Large intestine (tissue), 12 donors: ENCODE measurements at places on chromosomes 1 and 21. TPM values are rescaled to one million over a fixed set of nuclear protein-coding genes. Genes with fewer than 3 reads are reported as not detected.

DNA sequence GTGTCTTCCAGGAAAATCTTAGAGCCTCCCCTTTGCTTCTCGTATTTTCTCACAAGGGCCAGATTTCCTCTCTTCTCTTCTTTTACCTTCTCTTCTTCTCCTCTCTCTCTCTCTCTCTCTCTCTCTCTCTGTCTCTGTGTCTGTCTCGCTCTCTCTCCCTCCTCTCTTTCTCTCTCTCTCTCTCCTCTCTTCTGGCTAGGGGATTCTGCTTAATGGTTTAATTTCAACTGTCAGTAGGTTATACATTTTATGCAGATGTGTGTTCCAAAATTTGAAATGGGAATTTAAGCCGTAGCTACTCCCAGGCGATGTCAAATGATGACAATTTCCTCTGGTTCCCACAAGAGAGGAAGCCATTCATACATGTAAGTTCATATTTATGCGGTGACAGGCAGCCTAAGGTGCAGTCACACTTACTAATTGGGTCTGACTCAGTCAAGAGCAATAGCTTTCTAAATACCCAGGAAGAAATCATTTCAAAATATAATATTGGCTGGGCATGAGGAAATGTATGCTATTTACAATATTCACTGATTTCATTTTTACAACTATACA is 1.4 kb downstream of the DSCAM start:
- no peak for DNase-seq

- no peak for DNase-seq
Measured at GRCh38 chr1:208055535-208055934, 144.6 kb upstream of the CD34 start.

- DNase-seq: no peak
Measured at GRCh38 chr1:12622506-12622905, 4.5 kb upstream of the DHRS3 start.

DNA sequence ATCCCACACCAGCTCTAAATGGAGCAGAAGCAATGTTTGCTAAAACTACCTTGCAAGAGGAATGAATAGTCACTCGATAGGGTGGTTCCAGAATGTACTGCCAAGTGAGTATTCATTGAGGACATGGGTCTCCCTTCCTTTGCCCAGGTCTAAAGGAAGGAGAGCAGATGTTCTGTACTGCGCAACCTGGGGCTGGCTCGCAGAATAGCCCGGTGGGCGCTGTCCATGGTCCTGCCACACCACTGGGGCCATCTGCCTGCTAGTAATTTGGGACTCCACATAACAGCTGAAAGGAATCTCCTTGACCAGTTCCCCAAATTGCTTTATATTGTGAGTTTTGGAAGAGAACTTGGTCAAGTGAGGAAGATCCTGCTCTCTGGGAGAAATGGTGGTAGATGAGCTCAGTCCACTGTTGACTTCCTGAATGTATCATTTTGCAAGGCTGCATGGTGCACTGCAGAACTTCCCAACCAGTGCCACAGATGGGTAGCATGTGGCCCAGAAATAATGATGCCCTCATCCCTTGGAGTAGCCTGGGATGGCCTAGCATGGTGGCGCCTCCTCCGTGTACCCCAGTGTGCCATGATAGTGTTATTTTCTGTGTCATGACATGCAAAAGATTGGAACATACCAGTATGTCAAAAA is 5.7 kb downstream of the SLC6A17 start:
- peak; percentile 51 for DNase-seq

Gene SEC16B
- 23.7 TPM for polyA plus RNA-seq

Gene CFHR3
- polyA plus RNA-seq: 0.04 TPM
